Epithelial cell of alveolus of lung (primary cell): ENCODE measurements at places on chromosomes 3 and 15. TPM values are rescaled to one million over a fixed set of nuclear protein-coding genes. Genes with fewer than 3 reads are reported as not detected.

Gene OR5H2
- not detected in 2 replicates for total RNA-seq

Gene FBXW12
- total RNA-seq = not detected in 2 replicates

Gene PLCB2
- total RNA-seq = 0.52 TPM in 1 of 2 replicates, not detected in the other

Gene CASR
- not detected in 2 replicates for total RNA-seq

Gene GOLGA8O
- 0.24 TPM in 1 of 2 replicates, not detected in the other for total RNA-seq

Gene PLA2G4D
- total RNA-seq = not detected in 2 replicates

Gene HIGD2B
- total RNA-seq = not detected in 2 replicates

Gene SLC15A2
- total RNA-seq = under 0.01 TPM in 1 of 2 replicates, not detected in the other

Gene SLC9C1
- 0.26 TPM in 1 of 2 replicates, not detected in the other for total RNA-seq

Gene MIX23
- 22.8 and 26.2 TPM in 2 replicates for total RNA-seq

Gene C2CD4B
- 0.13 and 4.1 TPM in 2 replicates for total RNA-seq

Gene PLA1A
- total RNA-seq = not detected in 2 replicates

Gene EPHA3
- total RNA-seq = 0.40 and 0.78 TPM in 2 replicates

Gene MNS1
- 1.2 and 4.1 TPM in 2 replicates for total RNA-seq

Gene DUOXA1
- not detected in 2 replicates for total RNA-seq

Gene KNG1
- not detected in 2 replicates for total RNA-seq

Gene TMEM108
- 1.0 and 1.1 TPM in 2 replicates for total RNA-seq

Gene LHFPL4
- not detected in 2 replicates for total RNA-seq

Gene LRTM1
- not detected in 2 replicates for total RNA-seq
